H1 (cell line): ENCODE measurements at places on chromosomes 12 and 14. TPM values are rescaled to one million over a fixed set of nuclear protein-coding genes. Genes with fewer than 3 reads are reported as not detected.
A peak's percentile ranks its signal among the peaks of the same experiment; 100 is the strongest.

GRCh38 chr12:69163681-69164362, 75.5 kb upstream of the CPSF6 start:
- no peak for DNase-seq

GRCh38 chr14:22908601-22909000, 10.3 kb downstream of the RBM23 start:
- no peak for DNase-seq

DNA sequence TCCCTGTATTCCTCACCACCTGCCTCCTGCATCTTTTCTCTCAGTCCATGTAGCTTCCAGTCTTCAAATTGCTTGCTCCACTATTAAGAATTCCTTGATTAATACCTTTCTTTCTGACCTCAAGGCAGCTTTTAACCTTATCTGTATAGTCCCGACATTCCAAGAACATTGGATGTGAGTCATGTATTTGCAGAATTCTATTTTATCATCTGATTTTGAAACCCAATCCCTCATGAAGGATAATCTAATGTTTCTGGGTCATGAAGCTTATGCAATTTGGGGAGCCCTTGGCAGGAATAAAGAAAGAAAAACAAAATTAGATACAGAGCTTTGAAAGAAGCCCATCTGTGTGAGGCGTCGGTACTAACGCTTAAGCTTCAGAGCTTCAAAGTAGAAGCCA, 63.4 kb upstream of the CCND2 start:
- no peak for DNase-seq

CYP46A1 gene
- total RNA-seq, result 0.71 and 1.3 TPM in 2 replicates

DNA sequence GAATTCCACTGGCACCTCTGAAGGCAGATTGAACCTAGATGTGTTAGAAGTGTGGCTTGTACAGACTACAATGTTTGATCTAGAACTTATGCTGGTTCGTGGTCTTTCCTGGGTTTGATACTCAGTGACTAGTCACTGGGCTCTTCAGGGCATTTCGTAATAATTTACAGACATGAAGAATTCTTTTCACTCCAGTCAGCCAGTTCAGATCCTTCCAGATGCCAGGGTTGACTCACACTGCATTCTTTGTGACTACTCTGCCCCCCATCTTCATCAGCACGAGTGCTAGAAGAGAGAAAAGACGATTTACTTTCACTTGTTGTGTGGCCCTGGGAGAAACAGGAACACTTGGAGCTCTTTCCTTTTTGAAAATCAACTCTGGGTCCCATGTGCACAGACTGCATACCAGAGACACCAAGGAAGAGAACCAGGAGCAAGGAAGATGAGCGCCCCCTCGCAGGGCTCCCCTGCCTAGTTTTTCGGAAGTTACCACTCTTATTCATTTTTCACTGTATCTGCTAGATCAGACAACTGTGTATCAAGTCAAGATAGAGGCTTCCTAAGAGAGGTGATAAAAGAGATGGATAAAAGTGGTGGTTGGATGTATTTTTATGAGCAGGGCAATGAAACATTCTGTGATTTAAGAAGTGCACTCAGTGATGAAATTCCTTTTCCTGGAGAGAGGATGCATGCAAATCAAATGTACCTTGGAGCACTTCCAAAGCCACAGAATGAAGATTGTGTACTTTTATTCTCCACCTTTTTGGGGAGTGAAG, 33.5 kb upstream of the EVL start:
- DNase-seq, result no peak

GDF3 gene
- 12.6 and 16.8 TPM in 2 replicates for total RNA-seq

GRCh38 chr12:91215940-91216454, 33.4 kb upstream of the DCN start:
- no peak for DNase-seq

- DNase-seq, result no peak
Measured at GRCh38 chr12:94287245-94287628, 138.9 kb downstream of the PLXNC1 start.

GRCh38 chr12:109563291-109564284, 9.7 kb downstream of the MMAB start:
- no peak for DNase-seq

- DNase-seq, result peak; percentile 46
Measured at GRCh38 chr14:104108570-104109541, 23.4 kb downstream of the ASPG start.

DNA sequence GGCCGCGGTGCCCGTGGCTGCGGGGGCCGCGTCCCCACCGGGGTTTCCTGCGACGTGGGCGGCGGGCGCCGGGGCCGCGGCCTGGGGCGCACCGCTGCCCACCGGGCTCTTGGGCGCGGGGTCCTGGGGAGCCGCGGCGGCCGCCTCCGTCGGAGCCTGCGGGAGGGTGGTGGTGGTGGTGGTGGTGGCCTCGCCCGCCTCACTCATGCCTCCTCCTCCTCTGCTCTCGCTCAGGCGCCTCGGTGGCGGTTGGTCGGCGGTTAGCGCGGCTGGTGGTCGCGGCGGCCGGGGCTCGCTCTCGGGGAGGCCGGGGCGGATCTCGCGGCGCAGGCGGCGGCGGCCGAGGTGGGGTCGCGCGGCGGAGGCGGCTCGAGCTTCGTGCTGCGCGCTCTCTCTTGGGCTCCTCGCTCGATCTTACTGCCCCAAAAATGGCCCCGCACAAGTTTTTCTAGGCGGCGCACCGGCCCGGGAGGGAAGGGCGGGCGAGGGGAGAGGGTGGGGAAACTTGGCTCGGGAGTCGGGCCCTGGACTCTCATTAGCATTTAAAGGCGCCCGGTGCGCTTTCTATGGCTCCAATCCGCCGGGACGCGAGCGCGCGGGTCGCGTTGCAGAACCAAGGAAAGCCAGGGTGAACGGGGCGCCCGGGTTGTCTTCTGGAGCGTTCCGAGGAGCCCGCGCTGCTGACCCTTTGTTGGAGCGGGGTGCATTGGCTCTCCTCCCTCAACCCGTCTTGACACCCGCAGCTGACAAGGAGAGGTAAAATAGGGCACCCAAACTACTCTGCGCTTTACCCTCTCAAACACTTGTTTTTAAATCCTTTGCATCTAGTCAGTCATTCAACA, at the start of gene YBX3:
TSS of gene YBX3 (minus strand) at position 419 of the 842 bp plus-strand sequence. CDS start at position 207, 212 bp downstream.
- no peak for DNase-seq

- peak; percentile 87 for DNase-seq
Measured at GRCh38 chr12:51721282-51721940, 127.1 kb downstream of the FIGNL2 start.

PCNX4 gene
- total RNA-seq, result 34.3 and 35.5 TPM in 2 replicates

ZNF84 gene
- total RNA-seq, result 33.5 and 34.0 TPM in 2 replicates

CMA1 gene
- not detected in 2 replicates for total RNA-seq

- DNase-seq, result no peak
Measured at GRCh38 chr12:129351481-129351880, 498.2 kb downstream of the GLT1D1 start.

DNA sequence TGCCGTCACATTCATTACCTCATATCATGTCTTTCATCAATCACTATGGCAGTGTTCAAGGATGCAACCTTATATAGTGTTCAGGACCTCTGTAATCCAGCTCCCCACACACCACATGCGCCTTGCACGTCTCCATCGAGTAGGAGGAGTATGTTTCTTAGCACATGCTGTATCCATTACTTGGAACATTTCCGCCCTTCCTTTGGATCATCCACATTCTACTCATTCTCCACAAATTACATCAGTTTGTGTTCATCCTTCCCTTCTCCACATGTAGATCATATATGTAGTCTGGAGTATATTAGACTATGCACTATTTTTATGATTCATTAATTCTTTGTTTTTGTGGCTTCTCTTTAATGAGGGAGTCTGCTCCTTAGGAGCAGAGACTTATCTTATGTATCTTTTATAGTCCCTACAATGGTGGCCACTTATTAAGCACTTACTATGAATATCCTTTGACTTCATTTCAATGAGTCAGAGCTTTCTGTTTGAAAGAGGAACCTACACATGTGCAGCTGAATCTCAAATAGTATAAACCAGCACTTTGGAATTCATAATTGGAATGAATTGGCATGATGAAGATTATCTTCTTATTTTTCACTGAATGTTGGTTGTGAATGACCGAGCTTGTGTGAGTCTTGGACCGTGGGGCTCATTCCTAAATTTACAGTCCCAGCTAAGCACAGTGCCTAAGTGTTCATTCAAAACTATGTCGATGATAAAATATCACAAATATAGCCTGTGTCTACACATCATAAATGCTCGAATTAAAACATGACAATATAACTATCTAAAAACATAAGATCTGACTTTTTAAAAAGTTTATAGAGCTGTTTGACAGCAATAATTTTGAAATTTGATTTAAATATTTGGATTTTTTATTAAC, 30.2 kb upstream of the NPAS3 start:
- no peak for DNase-seq

- DNase-seq, result no peak
Measured at GRCh38 chr12:82473111-82473754, 114.9 kb downstream of the METTL25 start.

DNA sequence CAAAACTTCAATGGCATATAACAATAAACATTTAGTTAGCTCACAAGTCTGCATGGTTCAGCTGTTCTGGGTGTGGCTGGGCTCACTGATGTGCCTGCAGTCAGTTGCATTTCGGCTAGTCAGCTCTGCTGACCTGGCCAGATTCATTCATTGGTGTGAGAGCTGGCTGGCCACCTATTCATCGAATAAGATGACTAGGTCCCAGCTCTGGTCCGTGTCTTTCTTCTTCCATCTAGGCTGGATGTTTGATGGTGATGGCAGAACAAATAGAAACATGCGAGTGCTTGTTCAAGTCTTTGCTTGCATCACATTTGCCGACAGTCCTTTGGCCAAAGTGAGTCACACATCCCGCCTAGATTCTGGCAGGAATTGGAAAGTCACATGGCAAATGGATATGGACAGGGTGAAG, 203.3 kb upstream of the CRY1 start:
- DNase-seq, result no peak

SMIM41 gene
- 0.28 and 0.31 TPM in 2 replicates for total RNA-seq

GRCh38 chr12:133165776-133166175, 15.5 kb upstream of the ZNF268 start:
- DNase-seq, result no peak
